ENCODE measurements at places on chromosomes 1 and 21.

DNA sequence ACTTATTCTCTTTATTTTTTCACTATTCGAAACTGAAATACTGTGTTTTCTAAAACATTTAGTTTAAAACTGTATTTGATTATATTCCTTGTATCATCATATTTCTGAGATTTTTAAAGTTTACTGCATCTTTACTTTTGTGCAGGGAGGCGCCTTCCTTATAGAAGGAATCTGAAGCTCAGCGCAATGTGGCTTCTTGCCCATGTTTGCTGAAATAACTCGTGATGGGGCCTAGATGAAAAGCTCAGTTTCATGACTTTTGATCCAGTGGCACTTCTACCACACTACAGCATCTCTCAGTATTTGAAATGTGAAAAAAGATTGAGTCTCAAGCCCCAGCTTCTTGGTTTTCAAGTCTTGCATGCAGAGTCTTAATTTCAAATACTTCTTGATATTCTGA, 28.4 kb downstream of the CACHD1 start:
- no peak overlapping the region for H3K27ac ChIP-seq
- no peak for DNase-seq
- no peaks in the 10 kb centered on the region for H3K36me3 ChIP-seq
- H3K4me3 ChIP-seq: no peak overlapping the region
- H3K27me3 ChIP-seq: no peaks in the 10 kb centered on the region

- no peak overlapping the region for H3K4me3 ChIP-seq
- no peak overlapping the region for H3K27ac ChIP-seq
- no peaks in the 10 kb centered on the region for H3K27me3 ChIP-seq
- no peak for DNase-seq
Observed at GRCh38 chr1:112769611-112770010, 54.5 kb upstream of the PPM1J start.

DNA sequence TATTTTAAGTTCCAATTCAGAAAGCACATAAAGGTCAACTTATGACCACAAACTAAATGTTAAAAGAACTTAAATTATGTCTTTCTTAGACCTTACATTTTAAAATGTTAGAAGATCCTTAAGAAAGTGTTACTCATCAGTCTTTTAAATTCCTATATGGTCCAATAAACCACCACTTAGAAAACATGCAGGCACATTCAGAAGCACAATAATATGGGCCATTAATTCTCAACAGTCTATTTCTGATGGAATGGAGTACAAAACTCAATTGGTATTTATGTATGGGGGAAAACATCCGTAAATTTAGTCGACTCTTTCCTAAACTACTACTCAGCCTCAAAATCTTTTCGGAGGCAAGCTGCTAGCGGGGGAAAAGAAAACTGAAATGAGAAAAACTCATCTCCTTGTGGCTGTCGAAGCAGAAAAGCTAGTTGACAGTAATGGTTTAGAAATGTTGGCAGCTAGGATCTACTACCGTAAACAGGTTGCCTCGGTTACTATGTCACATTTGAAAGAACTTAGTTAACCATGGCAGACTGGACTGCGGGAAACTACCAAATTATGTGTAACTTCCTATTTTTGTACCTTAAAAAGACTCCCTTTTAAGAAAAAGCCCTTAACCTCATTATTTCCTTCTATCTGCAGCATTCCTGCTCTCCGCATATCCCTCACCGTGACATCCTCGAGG, 1.0 kb downstream of the TRMT1L start:
- peak overlapping the region; percentile 100 for H3K27ac ChIP-seq
- peaks cover 1% of the 10 kb centered on the region for H3K36me3 ChIP-seq
- peak overlapping the region; percentile 85 for H3K4me3 ChIP-seq
- peaks cover 47% of the 10 kb centered on the region for H3K4me1 ChIP-seq
- DNase-seq: no peak

- no peaks in the 10 kb centered on the region for H3K36me3 ChIP-seq
- H3K27ac ChIP-seq: no peak overlapping the region
- no peak overlapping the region for H3K4me3 ChIP-seq
- no peaks in the 10 kb centered on the region for H3K27me3 ChIP-seq
Observed at GRCh38 chr1:83829106-83829505, 169.8 kb downstream of the TTLL7 start.

- no peaks in the 10 kb centered on the region for H3K4me1 ChIP-seq
- no peak for DNase-seq
- no peak overlapping the region for H3K4me3 ChIP-seq
- no peak overlapping the region for H3K27ac ChIP-seq
- peaks cover 10% of the 10 kb centered on the region for H3K36me3 ChIP-seq
Observed at GRCh38 chr1:39567302-39567701, 9.3 kb downstream of the PABPC4 start.

DNA sequence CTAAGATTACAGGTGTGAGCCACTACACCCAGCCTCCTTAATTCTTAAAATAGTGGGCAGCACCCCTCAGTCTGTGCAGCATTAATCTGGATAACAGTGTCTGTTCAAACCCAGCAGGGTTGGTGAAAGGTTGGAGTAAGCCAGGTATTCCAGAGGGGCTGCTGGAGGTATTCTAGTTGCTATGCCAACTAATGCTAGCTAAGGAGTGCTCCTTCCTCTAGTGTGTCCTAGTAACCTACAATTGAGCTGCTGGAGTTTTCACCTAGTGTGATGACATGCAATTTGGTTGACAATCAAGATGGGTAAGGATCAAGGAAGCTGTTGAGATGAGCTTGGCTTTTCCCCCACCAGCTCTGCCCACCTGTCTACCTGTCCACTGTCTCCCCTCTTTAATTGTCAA, 100.2 kb upstream of the IPO9 start:
- H3K27me3 ChIP-seq: no peaks in the 10 kb centered on the region
- no peak overlapping the region for H3K27ac ChIP-seq
- H3K4me1 ChIP-seq: peaks cover 15% of the 10 kb centered on the region
- DNase-seq: no peak
- H3K36me3 ChIP-seq: no peaks in the 10 kb centered on the region

DNA sequence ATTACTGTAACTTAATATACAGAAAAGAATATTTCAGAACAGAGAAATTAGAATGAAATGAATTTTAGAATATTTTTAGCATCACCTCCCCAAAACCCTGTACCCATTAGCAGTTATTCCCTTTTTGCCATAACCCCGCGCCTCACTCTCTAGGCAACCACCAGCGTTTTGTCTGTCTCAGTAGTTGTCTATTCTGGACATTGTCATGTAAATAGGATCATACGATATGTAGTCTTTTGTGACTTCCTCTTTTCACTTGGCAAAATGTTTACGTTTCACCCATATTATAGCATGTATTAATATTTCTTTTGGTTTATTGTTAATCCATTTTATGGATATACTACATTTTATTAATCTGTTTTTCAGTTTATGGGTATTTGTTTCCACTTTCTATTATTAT, 24.9 kb downstream of the SOAT1 start:
- peaks cover 13% of the 10 kb centered on the region for H3K4me1 ChIP-seq
- H3K27ac ChIP-seq: no peak overlapping the region
- H3K27me3 ChIP-seq: no peaks in the 10 kb centered on the region
- no peak overlapping the region for H3K4me3 ChIP-seq

- no peak overlapping the region for H3K27ac ChIP-seq
- H3K27me3 ChIP-seq: no peaks in the 10 kb centered on the region
- peaks cover 28% of the 10 kb centered on the region for H3K4me1 ChIP-seq
- DNase-seq: no peak
- H3K36me3 ChIP-seq: no peaks in the 10 kb centered on the region
Observed at GRCh38 chr1:95040032-95040525, 32.7 kb downstream of the ALG14 start.

DNA sequence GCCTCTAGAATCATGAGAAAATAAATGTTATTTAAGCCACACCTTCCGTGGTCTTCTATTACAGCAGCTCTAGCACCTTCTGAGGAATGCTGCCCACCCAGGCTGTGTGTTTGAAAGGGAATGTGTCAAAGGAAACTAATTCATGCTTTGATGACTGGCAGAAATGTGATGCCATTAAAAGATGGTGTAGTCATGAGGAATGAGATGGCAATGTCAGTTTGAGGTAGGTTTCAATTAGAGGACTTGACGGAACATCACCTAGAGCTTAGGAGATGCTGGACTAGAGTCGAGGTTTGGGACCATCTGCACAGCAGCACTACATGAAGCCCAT, 10.6 kb downstream of the PDZK1 start:
- no peak for DNase-seq
- no peaks in the 10 kb centered on the region for H3K4me1 ChIP-seq
- no peak overlapping the region for H3K27ac ChIP-seq
- H3K27me3 ChIP-seq: no peaks in the 10 kb centered on the region
- H3K4me3 ChIP-seq: no peak overlapping the region
- H3K36me3 ChIP-seq: no peaks in the 10 kb centered on the region

DNA sequence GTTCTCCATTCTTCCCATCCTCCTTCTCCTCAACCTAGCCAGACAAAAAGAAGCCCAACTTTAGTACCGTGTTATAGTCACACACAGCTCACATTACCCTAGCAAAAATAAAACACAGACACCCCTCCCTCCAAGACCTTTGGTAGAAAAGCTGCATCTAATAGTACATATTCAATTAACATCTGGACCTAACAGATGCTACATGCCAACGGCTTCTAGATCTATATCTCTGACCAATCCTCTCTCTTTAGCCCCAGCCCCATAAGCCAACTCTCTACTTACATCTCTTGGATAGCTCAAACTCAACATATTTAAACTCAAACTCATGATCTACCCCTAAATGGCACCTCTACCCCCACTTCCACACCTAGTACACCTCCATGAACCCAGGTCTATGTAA, 233.1 kb downstream of the KCNH1 start:
- H3K36me3 ChIP-seq: no peaks in the 10 kb centered on the region
- H3K27me3 ChIP-seq: peaks cover 5% of the 10 kb centered on the region
- no peak overlapping the region for H3K27ac ChIP-seq
- no peak for DNase-seq
- no peak overlapping the region for H3K4me3 ChIP-seq

DNA sequence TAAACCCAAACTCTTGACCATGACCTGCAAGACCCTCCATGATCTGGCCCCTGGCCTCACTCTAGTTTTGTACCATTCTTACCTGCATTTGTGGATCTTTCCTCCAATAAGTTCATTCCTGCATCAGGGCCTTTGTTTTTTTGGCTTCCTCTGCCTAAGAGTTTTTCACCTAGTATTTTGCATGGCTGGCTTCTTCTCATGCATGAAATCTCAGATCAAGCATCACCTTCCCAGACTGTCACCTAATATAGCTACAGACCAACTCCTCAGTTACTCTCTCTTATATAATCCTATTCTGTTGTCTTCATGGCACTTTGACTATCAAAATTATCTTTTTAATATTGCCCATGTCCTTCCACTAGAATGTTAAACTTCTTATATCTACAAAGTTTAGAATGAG, 54.2 kb downstream of the BTBD8 start:
- no peak for DNase-seq
- no peaks in the 10 kb centered on the region for H3K4me1 ChIP-seq
- H3K4me3 ChIP-seq: no peak overlapping the region

GRCh38 chr1:229027622-229028182, 243.2 kb upstream of the RAB4A start:
- no peaks in the 10 kb centered on the region for H3K36me3 ChIP-seq
- no peaks in the 10 kb centered on the region for H3K4me1 ChIP-seq
- H3K27me3 ChIP-seq: no peaks in the 10 kb centered on the region
- no peak for DNase-seq

GRCh38 chr1:65148548-65149350, 746 bp downstream of the AK4 start:
- peaks cover 43% of the 10 kb centered on the region for H3K27me3 ChIP-seq
- H3K27ac ChIP-seq: no peak overlapping the region
- H3K4me1 ChIP-seq: peaks cover 25% of the 10 kb centered on the region
- peak; percentile 86 for DNase-seq
- H3K4me3 ChIP-seq: peak overlapping the region; percentile 69

DNA sequence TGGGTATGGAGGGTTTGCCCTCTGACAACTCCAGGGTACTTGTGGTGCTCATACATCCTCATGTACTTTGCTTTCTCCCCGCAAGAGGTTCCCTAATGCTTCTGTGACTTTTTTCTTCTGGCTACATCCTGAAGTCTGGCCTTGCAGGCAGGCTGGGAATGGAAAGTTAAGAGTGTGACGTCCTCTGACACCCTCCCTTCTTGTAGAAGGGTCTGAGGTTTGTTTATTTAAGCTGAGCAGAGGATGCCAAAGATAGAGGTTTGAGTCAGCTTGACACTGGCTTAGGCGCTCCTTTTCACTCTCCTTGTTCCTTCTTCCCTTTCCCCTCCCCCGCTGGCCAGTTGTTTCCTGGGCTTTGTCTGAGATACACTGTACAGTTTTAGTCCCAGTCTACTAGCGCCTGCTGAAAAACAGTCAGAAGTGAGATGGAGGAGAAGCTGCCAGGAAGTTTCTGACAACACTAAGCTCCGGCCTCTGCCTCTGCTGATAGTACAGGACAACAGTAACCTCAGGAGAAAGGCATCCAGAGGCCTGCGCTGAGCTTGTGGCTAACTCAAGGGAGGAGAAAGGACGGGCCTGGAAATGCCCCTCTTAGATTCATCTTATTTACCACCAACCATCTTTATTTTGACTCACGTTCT, at the start of gene MACF1:
TSS of gene MACF1 (plus strand) at position 255 of the 641 bp plus-strand sequence. CDS start at position 583, 328 bp downstream.
- no peaks in the 10 kb centered on the region for H3K27me3 ChIP-seq
- no peaks in the 10 kb centered on the region for H3K36me3 ChIP-seq
- H3K27ac ChIP-seq: peak within 1 kb of the TSS; percentile 95
- peak within 1 kb of the TSS; percentile 37 for H3K4me3 ChIP-seq
- peaks cover 64% of the 10 kb centered on the region for H3K4me1 ChIP-seq

DNA sequence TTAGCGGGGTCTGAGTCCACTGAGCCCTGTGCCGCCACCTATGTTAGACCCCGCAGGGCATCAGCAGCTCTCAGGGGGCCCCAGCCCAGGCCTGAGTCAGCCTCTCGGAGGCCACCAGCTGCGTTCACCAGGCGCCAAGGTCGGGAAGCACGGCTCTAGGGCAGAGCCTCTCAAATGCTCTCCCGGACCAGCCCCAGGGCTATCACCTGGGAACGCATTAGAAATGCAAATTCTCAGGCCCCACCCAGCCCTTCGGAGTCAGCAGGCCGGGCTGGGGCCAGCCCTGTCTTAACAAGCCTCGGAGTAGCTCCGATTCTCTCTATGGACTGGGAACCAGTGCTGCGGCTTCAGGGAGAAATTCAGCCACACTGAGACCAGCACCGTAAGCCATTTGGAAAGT, 37.2 kb upstream of the TSPEAR start:
- no peak overlapping the region for H3K4me3 ChIP-seq
- H3K27me3 ChIP-seq: no peaks in the 10 kb centered on the region
- no peak overlapping the region for H3K27ac ChIP-seq
- no peaks in the 10 kb centered on the region for H3K36me3 ChIP-seq
- peak; percentile 65 for DNase-seq

- no peaks in the 10 kb centered on the region for H3K4me1 ChIP-seq
- H3K36me3 ChIP-seq: no peaks in the 10 kb centered on the region
- H3K4me3 ChIP-seq: no peak overlapping the region
- H3K27ac ChIP-seq: no peak overlapping the region
Observed at GRCh38 chr1:175715742-175716141, 27.7 kb downstream of the TNR start.

DNA sequence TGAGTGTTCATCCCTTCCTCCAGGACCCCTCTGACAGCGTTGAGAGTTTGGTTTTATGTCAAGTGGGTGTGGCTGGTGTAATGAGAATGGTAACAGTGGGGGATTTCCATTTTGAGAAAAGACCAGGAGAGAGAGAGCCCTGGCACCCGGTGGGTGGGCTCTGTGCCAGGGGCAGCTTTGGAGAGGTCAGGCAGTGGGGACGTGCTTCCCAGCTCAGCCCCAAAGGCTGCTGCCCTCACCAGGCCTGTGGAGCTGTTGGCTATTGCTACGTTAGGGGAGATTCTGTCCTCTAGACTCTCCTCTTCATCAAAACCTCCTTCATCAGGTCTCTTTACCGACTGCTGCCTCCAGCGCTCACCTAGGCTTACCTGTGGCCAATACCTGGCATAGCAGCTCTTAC, 176.3 kb downstream of the PTPRU start:
- no peak overlapping the region for H3K4me3 ChIP-seq
- no peak overlapping the region for H3K27ac ChIP-seq
- no peaks in the 10 kb centered on the region for H3K36me3 ChIP-seq
- DNase-seq: no peak
